ENCODE measurements at places on chromosomes 6 and 20.

DNA sequence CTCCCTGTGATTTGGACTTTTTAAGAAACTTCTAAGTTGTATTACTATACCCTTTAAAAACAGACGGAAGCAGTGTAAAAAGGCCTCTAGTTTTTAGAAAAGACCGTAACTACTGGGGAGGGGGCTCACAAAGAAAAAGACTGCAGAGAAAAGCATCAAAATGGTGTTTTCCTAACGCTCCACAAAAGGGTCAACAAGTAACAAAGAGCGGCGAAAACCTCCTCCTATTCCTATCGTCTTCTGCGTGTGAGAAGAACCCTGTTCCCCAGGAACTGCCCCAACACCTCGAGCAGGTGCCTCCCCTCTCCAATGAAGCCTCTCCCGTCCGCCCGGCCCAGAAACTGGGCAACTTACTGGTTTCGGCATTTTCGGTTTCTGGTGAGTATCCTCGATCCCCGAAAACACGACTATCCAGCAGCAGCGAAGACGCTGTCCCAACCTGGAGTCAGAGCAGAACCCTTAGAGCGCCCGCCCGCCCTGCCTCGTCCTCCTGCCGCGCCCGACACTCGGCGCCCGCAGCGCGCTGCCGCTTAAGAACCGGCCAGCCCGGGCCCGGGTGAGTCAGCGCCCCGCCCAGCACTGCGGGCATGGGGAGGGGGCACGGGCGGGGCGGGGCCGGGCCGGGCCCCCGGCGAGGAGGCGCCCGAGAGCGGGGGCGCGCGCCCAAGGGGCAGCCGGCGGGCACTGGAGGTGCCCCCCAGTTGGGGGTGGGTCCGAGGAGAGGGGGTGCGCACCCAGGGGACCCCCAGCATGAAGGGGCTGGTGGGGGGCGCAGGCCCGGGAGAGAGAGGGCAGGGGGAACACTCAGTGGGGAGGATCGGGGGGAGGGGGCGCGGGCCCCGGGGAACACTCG, 1.2 kb downstream of the EZR start:
- peak; percentile 81 for DNase-seq

- DNase-seq: no peak
Measured at GRCh38 chr20:41991412-41991811, 373.2 kb upstream of the CHD6 start.

GRCh38 chr6:163958646-163959045, 544.1 kb downstream of the QKI start:
- no peak for DNase-seq

- DNase-seq: no peak
Measured at GRCh38 chr20:47559141-47559540, 57.5 kb downstream of the NCOA3 start.

DNA sequence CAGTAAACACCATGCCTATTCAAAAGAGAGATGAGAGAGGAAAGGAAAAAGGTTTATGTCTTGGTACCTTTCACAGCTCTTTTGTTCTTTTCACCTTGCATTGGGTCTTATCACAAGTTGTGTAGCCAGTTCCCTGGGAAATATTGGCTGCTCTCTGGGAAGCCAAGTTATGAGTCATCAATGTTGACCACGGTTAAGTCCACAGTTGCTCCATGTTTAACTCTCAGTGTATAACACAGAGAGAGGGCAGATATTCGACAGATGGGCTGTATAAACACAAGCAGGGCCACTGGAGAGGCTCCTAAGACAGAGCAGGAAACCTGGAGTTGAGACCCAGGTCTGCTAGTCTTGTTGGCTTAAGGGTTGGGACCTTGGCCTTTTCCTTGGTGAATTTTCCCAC, 718.6 kb downstream of the QKI start:
- no peak for DNase-seq

DNA sequence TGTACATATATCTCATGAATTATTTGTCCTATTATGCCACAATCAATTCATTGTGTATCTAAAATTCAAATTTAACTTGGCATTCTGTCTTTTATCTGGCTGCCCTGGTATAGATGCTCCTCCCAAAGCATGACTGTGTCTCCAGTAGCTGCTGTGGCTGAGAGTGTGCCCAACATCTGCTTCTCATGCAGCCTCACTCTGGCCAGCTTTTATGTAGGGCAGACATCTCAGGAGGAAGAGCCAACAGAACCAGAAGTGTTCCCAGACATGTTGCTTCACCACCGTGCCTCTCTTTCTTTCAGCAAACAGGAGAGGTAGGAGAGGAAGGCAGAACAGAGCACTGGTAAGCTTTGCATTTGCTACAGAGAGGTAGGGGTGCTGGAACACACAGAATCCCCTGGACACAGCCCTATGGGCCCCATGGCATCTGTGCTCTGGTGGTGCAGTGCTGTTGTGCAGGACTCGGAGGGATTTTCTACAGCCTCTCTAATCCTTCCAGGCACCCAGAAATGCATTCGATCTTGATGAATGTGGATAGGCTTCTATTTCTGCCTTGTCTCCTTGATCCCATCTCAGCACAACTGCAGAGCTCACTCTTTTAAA, 637.1 kb downstream of the UTRN start:
- no peak for DNase-seq

- no peak for DNase-seq
Measured at GRCh38 chr20:61185181-61185580, 66.9 kb upstream of the CDH4 start.

GRCh38 chr6:166946125-166946524, 10.2 kb downstream of the RNASET2 start:
- DNase-seq: no peak

DNA sequence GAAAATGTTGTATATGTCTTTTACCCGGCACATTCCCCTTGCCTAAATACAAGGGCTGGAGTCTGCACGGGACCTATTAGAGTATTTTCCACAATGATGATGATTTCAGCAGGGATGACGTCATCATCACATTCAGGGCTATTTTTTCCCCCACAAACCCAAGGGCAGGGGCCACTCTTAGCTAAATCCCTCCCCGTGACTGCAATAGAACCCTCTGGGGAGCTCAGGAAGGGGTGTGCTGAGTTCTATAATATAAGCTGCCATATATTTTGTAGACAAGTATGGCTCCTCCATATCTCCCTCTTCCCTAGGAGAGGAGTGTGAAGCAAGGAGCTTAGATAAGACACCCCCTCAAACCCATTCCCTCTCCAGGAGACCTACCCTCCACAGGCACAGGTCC, 11.3 kb upstream of the MAPRE1 start:
- DNase-seq: no peak

DNA sequence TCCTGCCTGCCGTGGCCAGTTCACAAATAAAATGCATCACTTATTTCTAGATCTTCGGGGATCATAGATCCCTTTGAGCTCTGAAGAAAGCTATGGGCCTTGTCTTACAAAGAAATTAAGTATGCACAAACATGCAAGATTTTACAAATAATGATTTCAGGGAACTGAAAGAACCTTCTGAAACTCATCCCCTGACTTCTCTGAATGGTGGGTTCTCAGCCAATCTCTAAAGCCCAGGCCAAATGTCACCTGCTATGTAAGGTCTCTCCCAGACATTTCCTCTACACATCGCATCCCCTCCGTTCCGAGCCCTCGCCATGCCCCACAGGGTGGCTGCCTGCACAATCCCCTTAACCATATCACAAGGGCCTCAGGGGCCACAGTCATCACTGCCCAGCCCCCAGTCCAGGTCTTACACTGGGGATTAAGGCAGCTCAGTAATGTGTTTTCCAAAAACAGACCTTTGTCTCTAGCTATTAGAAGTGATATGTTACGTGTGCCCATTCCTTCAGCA, 16.1 kb upstream of the ANKRD60 start:
- DNase-seq: no peak

- DNase-seq: no peak
Measured at GRCh38 chr20:42938441-42939205, 251.1 kb downstream of the PTPRT start.

- DNase-seq: no peak
Measured at GRCh38 chr6:104908888-104909525, 47.9 kb upstream of the LIN28B start.

DNA sequence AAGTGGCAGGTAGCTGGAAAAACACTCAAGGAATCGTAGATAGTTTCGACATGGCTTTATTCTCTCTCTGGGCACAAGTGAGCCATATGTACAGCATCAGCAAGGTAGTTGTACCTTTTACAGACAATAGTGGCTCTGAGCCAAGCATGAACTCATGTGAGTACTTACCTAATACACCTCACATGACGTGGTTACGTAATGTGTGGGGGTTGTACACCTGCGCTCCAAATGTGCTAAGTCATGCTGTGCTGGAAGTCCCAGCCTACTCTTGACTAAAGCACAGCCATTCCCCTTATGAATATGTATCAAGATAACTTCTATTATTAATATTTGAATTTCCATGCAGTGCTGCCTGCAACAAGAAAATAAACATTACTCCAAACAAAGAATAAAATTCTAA, 78.8 kb upstream of the HMGN3 start:
- no peak for DNase-seq

- DNase-seq: no peak
Measured at GRCh38 chr6:105432797-105433196, 29.9 kb upstream of the PREP start.

- no peak for DNase-seq
Measured at GRCh38 chr6:79705456-79705995, 74.4 kb downstream of the SH3BGRL2 start.

GRCh38 chr6:15839969-15840541, 177.2 kb upstream of the DTNBP1 start:
- DNase-seq: no peak

DNA sequence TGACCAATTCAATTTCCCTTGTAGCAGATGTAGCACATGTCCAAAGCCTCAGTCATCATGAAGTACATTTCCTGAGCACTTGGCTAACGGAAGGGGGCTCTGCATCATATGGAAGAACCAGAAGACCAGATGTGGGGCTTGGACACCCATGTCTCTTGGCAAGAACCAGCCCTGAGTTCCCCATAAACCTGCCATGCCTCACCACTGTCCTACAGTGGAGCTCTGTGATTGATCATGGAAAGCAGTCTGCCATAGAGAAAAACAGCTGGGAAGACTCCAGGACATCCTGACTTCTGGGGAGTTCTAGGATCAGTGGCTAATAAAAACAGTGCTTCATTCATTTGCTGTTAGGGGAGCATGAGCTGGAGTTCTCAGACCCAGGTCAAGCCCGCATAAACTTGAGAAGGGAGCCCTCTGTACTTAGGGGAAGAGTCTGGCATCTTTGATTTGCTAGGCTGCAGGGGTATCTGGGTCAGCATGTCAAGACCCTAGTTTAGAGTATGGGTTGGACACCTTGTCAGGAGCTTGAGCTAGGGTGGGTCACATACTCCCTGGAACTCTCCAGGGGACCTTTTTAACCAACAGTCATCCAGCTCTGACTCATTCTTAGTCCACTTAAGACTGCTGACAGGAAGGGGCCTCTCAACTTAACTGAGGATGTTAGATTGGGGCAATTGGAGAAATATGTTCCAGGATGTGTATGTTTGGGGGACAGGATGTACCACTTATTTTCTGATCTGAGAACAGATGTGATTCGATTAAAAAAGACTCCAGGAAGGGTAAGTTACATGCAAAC, 26.3 kb upstream of the TRAM2 start:
- DNase-seq: no peak

GRCh38 chr6:144360401-144360800, 75.3 kb downstream of the UTRN start:
- no peak for DNase-seq

DNA sequence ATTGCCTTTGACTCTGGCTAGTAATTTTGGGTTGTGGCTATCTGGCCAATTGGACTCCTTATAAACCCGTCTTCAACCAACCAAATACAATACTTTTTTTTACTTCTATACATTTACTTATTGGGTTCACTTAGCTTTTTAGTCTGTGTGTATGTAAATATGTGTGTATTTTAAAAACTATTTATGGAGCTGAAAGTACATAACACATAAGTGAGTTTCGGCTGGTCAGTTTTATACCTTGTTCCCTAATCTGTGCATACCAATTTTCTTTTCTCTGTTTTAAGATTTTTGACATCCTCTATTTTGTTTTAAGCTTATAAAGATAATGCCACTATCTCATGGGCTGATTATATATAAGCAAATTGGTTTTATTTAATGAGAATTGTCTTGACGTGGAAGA, 129.5 kb downstream of the LRRC1 start:
- DNase-seq: no peak

- no peak for DNase-seq
Measured at GRCh38 chr6:63814459-63814858, 178.9 kb downstream of the PHF3 start.

- DNase-seq: no peak
Measured at GRCh38 chr6:11142296-11143027, 30.9 kb upstream of the ERVFRD-1 start.

DNA sequence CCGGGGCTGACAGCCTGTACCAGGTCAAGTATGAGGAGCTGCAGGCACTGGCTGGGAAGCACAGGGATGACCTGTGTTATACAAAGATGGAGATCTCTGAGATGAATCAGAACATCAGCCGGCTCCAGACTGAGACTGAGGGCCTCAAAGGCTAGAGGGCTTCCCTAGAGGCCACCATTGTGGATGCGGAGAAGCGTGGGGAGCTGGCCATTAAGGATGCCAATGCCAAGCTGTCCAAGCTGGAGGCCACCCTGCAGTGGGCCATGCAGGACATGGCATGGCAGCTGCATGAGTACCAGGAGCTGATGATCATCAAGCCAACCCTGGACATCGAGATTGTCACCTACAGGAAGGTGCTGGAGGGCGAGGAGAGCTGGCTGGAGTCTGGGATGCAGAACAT, 46.8 kb downstream of the KIAA0319 start:
- DNase-seq: no peak

DNA sequence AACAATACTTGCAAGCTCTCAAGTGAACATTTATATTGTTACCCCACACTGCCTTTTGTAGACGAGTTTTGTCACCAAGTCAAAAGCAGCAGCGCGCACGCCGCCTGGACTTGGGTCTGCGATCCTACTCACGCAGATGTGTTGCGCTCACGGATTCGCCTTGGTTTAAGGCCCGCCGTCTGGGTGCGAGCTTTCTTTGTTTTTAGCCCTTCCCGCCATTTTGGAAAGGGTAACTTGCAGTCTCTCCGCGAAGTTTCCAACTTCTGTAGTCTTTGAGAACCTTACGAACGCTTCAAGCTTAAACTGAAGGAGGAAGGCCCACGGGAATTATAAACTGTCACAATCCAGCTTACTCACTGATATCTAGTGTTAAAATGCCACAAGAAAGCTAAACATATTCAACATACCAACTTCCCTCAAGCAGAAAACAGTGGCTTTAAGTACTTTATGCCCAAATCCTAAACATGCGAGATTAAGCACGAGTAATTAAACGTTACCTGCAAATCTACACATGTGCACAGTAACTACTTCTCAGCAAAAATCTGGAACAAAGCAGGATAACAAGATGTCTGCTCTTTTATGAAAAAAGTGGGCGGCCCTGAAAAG, 80.4 kb upstream of the BTN3A2 start:
- DNase-seq: no peak

GRCh38 chr20:35318502-35319157, 26.4 kb upstream of the FAM83C start:
- DNase-seq: no peak

Data from HuH-7 (cell line).